Ascending aorta (tissue), 2 donors: ENCODE measurements at places on chromosomes 1 and 21.
A peak's percentile ranks its signal among the peaks of the same experiment; 100 is the strongest.

DNA sequence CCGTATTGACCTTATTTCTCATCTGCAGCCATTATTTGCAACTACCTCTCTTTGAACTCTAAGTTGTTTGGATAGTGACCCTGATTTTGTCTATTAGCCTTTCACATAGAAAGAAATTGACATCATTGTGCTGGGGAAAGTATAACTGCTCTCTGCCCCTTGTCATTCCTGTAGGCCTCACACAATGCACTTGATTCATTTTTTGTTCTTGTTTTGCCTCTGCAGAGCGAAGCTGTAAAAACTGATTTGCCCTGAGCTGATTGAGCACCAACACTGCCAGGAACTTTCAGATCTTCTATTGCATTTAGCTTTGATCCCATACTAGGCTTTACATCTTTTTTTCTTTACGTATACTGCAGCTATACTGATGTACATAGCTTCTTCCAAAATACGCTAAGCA lies 167.2 kb upstream of the PTBP2 start:
- H3K36me3 ChIP-seq = no peaks in the 10 kb centered on the region
- no peak overlapping the region for H3K27ac ChIP-seq
- no peaks in the 10 kb centered on the region for H3K27me3 ChIP-seq
- DNase-seq = no peak
- H3K4me3 ChIP-seq = no peak overlapping the region
- no peaks in the 10 kb centered on the region for H3K4me1 ChIP-seq

DNA sequence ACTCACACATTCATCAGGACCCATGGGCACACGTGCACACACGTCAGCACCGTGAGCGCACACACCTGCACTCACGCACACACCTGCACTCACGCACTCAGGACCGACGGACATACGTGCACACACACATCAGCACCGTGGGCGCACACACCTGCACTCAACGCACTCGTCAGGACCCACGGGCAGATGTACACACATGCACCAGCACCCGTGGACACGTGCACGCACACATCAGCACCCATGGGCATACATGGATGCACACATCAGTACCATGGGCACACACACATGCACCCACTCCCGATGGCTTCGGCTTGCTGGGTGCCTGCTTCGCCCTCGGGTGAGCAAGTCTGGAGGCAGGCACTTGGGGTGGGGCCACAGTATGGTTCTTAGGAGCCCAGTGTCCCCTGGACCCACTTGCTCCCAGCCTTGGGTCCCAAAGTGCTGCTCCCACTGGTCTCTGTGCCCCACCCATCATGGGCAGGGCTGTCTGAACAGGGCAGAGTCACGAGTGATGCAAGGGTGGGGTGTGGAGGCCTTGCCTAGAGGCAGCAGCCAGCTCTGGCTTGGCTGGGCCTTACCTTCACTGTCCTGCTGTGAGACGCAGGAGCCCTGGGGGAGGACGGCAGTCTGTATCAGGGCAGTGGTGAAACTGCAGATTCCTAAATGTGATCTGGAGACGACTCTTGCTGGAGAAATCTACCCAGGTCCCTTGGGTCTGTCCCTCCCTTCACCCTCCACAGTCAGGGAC lies 49.8 kb downstream of the SKI start:
- peak overlapping the region; percentile 72 for H3K27ac ChIP-seq
- H3K4me1 ChIP-seq = peaks cover 77% of the 10 kb centered on the region
- no peak overlapping the region for H3K4me3 ChIP-seq
- peaks cover 3% of the 10 kb centered on the region for H3K36me3 ChIP-seq
- DNase-seq = no peak
- H3K27me3 ChIP-seq = no peaks in the 10 kb centered on the region

- DNase-seq = no peak
- no peaks in the 10 kb centered on the region for H3K36me3 ChIP-seq
- H3K27me3 ChIP-seq = no peaks in the 10 kb centered on the region
- H3K27ac ChIP-seq = no peak overlapping the region
Measured at GRCh38 chr21:17636711-17637110, 24.0 kb upstream of the BTG3 start.

DNA sequence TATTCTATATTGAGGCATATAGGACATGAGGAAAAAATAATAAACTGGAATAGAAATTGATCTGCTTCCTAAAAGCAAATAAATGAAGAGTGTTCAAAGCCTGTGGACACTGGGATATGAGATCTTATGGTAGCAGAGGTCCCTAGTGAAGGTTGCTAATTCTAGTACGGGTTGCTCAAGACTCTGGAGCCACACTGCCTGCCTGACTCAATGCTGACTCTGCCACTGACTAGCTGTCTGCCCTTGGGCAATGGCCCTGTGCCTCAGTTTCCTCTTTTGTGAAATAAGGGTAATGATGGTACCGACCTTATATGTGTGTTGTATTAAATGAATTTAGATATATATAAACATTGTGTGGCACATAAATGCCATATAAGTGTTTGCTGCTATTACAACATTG lies 59.0 kb upstream of the C1orf53 start:
- H3K27ac ChIP-seq = no peak overlapping the region
- H3K36me3 ChIP-seq = no peaks in the 10 kb centered on the region
- no peaks in the 10 kb centered on the region for H3K4me1 ChIP-seq
- no peak for DNase-seq

GRCh38 chr1:207858806-207859205 lies 52.1 kb downstream of the CD34 start:
- H3K4me3 ChIP-seq = no peak overlapping the region
- H3K36me3 ChIP-seq = peaks cover 3% of the 10 kb centered on the region
- DNase-seq = peak; percentile 12
- no peak overlapping the region for H3K27ac ChIP-seq

- H3K36me3 ChIP-seq = peaks cover 57% of the 10 kb centered on the region
- no peak overlapping the region for H3K4me3 ChIP-seq
- H3K27ac ChIP-seq = no peak overlapping the region
- H3K27me3 ChIP-seq = no peaks in the 10 kb centered on the region
- DNase-seq = no peak
- no peaks in the 10 kb centered on the region for H3K4me1 ChIP-seq
Measured at GRCh38 chr1:9724706-9725476, 73.4 kb downstream of the PIK3CD start.

GRCh38 chr1:84632137-84632536 lies 57.9 kb upstream of the CTBS start:
- no peak overlapping the region for H3K27ac ChIP-seq
- H3K36me3 ChIP-seq = no peaks in the 10 kb centered on the region
- no peaks in the 10 kb centered on the region for H3K27me3 ChIP-seq
- DNase-seq = no peak
- no peaks in the 10 kb centered on the region for H3K4me1 ChIP-seq
- no peak overlapping the region for H3K4me3 ChIP-seq
